Stimulated activated CD4-positive, alpha-beta T cell treated with anti-CD3 and anti-CD28 coated beads, Interleukin-15, amount 100 ng/mL, for 48 hours (primary cell): ENCODE measurements at places on chromosomes 13 and 19.
A peak's percentile ranks its signal among the peaks of the same experiment; 100 is the strongest.

DNA sequence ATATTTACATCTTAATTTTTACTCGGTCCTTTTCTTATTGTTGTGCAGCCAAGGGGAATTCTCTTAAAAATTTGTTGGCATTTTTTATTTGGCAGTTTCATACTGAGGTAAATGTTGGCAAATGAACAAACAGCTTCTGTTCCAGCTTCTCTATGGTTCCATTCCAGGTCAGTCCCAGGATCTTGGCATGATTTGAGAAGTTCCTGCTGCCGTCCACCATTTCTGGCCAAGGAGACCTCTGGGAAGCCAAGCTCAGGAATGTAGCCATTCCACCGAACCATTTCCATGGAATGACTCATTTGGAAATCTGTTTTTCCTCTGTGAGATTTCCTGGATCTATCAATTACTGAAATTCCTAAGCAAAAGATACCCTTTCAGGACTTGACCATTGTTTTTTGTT is 43.9 kb downstream of the SLC10A2 start:
- no peak for DNase-seq

GRCh38 chr19:955803-956765 is 28.1 kb upstream of the WDR18 start:
- DNase-seq = no peak

GRCh38 chr13:35994131-35994966 is 136.8 kb downstream of the DCLK1 start:
- DNase-seq = no peak

GRCh38 chr13:98176777-98177608 is at the start of gene RNF113B:
Gene RNF113B (minus strand): TSS chr13:98177269. CDS start chr13:98177236, 33 bp downstream.
- no peak for DNase-seq

DNA sequence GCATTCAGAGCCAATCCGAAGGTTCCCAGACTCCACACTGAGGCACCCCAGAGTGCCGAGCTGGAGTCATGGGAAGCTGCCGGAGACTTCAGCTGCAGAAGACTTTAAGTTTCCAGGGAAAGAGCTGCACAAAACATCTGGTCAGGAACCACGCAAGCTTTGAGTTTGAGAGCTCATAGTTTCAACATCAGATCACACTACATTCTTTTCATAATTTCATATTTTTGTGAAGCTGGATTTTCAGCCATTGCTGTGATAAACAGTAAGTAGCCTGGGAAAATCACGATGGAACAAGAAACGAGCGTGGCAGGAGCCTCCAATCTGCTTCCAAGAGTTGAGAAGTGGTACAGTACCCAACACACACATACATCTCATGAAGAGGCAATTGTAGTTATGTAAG is 25.5 kb upstream of the ATP12A start:
- no peak for DNase-seq

GRCh38 chr19:7874897-7875273 is 695 bp upstream of the PRR36 start:
- DNase-seq = no peak

- DNase-seq = no peak
Observed at GRCh38 chr13:35159041-35159440, 217.0 kb downstream of the NBEA start.

- no peak for DNase-seq
Observed at GRCh38 chr13:64718116-64718515, 2512.0 kb downstream of the PCDH9 start.

- no peak for DNase-seq
Observed at GRCh38 chr13:27421101-27421871, 3.1 kb upstream of the GTF3A start.

DNA sequence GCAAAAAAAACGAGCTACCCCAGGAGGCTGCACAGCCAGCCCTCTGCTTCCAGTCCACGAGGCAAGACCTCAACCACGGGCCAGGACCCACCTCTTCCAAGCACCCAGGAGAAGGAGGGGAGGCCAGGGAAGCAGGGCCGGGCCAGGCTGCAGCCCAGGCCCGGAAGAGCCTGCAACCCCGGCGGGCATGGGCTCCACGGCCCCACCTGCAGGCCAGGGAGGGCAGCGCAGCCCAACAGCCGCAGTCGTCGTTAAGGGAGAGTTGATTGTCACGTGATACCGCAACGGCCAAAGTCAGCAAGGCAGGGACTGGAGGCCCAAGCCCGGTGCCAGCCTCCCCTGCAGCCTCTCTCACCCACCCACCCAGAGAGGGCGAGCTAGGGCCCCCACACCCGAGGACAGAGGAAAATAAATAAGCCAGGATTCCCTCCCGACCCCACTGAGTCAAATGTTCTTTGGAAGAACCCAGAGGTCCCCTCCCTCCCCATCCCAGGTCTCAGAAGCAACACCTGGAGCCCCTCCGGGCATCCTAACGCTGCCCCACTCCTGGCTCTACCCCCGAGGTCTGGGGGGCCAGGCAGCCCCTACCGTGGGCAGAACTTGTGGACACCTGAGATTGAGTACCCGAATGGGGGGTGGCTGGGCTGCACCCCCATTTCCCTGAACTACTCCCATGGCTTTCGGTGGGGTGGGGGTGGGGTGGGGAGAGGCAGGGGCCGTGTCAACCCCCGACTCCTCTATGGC is 5.2 kb upstream of the REXO1 start:
- peak; percentile 72 for DNase-seq

- DNase-seq = no peak
Observed at GRCh38 chr19:19305696-19306095, 14.6 kb downstream of the SUGP1 start.

- no peak for DNase-seq
Observed at GRCh38 chr13:98026457-98026857, 73.0 kb downstream of the IPO5 start.

DNA sequence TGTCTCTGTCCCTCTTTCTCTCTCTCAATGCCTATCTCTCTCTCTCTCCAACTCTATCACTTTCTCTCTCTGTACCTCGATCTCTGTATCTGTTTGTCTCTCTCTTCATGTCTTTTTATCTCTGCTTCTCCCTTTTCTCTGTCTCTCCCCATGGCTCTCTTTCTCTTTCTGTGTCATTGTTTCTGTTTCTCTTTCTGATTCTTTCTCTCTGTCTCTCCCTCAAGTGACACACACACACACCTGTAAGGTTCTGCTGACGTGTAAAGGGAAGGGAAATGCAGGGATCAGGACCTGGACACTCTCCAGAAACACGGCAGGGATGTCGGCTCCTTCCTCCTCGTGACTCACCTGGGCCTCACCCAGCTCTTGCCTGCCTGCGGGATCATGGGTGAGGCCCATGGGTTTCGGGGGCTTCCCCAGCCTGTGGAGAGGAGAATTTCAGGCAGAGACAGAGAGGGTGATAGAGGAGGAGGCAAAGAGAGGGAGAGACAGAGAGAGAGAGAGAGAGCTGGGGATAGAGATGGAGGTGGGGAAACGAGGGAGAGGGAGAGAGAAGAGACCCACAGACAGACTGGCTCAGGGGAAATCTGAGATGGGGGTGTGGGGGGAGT is 5.4 kb upstream of the PLAUR start:
- DNase-seq = no peak

DNA sequence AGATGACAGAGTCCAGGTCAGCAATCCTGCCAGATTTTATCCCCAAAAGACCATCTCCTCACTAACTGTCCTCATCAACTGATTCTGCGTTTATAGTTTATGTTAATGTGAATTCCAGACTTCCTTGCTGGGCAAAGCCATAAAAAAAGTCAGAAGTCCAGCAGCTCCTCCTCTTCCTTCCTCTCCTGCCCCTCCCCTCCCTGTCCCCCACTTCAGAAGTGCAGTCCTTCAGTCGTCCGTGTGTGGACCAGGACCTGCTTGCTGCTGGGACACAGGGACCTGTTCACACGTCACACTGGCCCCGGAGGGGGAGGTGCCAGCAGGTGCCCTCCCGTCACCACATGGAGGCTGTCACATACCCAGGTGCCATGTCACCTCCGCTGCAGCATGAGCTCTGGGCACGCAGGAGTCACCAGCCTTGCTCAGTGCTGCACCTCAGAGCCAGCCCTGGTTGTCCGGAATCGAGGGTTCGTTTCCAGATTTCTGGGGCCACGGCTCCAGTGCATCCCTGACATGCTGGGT is 4.0 kb upstream of the MCF2L start:
- no peak for DNase-seq

GRCh38 chr13:58830841-58831240 is 1199.3 kb downstream of the PCDH17 start:
- no peak for DNase-seq

GRCh38 chr13:61728471-61728870 is 312.8 kb upstream of the PCDH20 start:
- no peak for DNase-seq

- no peak for DNase-seq
Observed at GRCh38 chr13:21330126-21330861, 128.8 kb downstream of the ZDHHC20 start.

GRCh38 chr13:98252931-98253470 is 75.9 kb upstream of the RNF113B start:
- no peak for DNase-seq

GRCh38 chr19:3945838-3946237 is 13.0 kb downstream of the NMRK2 start:
- DNase-seq = no peak

- DNase-seq = no peak
Observed at GRCh38 chr13:94028650-94029049, 450.8 kb downstream of the DCT start.

- no peak for DNase-seq
Observed at GRCh38 chr13:40464337-40465014, 202.0 kb downstream of the FOXO1 start.

GRCh38 chr13:20400774-20401173 is 124.9 kb downstream of the CRYL1 start:
- no peak for DNase-seq

GRCh38 chr19:8209462-8210378 is 550 bp downstream of the CERS4 start:
- peak; percentile 39 for DNase-seq

DNA sequence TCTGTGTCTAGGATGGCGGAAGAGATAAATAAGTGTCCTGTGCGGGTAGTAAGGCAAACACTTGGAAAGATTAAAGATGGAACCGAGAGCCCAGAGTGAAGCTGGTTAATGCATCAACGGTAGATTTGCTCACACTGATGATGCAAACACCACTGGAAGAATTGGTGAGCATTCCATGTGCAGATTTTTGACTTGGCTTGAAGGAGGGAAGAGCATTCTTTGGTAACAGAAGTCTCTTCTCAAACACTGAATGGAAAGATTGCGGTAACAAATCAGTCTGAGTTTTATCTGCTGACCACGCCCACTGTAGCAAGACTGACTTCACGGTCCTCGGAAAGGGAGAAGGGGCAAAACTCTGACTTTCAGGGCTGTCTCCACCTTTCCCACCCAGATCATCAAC is 112.5 kb downstream of the COL4A1 start:
- no peak for DNase-seq

GRCh38 chr13:59280297-59280696 is 883.4 kb downstream of the DIAPH3 start:
- DNase-seq = no peak

- DNase-seq = peak; percentile 61
Observed at GRCh38 chr19:40754611-40755247, 3.7 kb downstream of the SNRPA start.
